Right lung (tissue), 10 donors: ENCODE measurements at places on chromosomes 6 and 20. TPM values are rescaled to one million over a fixed set of nuclear protein-coding genes. Genes with fewer than 3 reads are reported as not detected.

LY86 gene
- 2.3 TPM for polyA plus RNA-seq

PPP1R14C gene
- polyA plus RNA-seq: 11.4 TPM

LAMA4 gene
- polyA plus RNA-seq: 219 TPM

C6orf52 gene
- polyA plus RNA-seq: 1.7 TPM

GRCh38 chr20:43440531-43440930, 17.2 kb upstream of the SRSF6 start:
- no peak for DNase-seq

RIPOR3 gene
- 4.1 TPM for polyA plus RNA-seq

DNA sequence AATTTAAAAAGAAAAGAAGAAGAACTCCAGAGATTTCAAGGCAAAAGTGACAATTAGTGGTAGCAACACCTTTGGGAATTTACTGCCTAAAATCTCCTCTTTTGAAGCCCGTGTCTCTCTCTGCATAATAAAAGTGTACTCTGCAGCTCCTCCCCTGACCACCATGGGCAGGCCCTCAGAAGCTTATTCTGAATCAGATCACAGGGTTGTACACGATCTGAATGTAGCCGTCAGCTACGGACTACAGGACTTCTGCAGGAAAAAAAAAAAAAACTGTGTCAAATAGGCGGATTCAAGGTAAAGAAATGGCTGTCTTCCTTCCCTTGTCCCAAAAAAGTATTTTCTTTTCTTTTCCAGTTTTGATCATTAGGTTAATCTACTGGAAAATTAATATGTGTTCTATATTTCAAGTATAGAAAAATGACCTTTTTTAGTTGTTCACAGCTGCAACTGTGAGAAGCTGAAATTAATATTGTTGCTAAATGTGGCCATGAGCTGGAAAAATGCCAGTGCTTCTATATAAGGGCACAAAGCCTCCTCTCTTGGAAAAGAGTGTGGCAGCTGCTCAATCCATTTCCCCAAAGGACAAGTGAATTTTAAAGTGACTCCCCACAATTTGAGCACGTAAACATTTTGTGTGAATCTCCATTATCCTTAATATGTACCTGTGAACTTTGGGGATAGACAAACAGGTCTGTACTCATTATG, 397.4 kb downstream of the C6orf118 start:
- no peak for DNase-seq

SSTR4 gene
- polyA plus RNA-seq: 0.17 TPM

ENPP5 gene
- 6.6 TPM for polyA plus RNA-seq

- no peak for DNase-seq
Measured at GRCh38 chr20:45308117-45308778, at the start of gene MATN4. Gene MATN4, minus strand, starts transcription at chr20:45308299. Its CDS starts 2,717 bp downstream, at chr20:45305582.

CRISP2 gene
- polyA plus RNA-seq: 0.62 TPM

DNA sequence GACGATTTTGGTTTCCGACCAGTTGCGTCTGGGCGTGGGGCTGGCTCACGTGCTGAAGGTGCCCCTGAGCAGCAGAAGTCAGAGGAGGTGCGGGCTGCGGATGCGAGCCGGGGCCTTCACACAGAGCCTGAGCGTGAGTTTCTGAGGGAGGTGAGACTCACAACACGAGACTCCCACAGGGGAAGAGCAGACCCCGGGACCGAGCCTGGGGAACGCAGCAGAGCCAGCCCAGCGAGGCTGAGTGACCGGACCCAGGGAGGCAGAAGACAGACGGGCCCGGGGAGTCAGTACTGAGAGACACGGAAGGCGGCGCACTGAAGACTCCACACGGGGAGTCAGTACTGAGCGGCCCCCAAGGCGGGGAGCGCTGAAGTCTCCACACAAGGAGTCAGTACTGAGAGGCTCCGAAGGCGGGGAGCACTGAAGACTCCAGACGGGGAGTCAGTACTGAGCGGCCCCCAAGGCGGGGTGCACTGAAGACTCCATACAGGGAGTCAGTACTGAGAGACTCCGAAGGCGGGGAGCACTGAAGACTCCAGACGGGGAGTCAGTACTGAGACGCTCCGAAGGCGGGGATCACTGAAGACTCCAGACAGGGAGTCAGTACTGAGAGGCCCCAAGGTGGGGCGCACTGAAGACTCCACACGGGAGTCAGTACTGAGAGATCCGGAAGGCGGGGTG, 77.8 kb downstream of the DLL1 start:
- DNase-seq: no peak

DNA sequence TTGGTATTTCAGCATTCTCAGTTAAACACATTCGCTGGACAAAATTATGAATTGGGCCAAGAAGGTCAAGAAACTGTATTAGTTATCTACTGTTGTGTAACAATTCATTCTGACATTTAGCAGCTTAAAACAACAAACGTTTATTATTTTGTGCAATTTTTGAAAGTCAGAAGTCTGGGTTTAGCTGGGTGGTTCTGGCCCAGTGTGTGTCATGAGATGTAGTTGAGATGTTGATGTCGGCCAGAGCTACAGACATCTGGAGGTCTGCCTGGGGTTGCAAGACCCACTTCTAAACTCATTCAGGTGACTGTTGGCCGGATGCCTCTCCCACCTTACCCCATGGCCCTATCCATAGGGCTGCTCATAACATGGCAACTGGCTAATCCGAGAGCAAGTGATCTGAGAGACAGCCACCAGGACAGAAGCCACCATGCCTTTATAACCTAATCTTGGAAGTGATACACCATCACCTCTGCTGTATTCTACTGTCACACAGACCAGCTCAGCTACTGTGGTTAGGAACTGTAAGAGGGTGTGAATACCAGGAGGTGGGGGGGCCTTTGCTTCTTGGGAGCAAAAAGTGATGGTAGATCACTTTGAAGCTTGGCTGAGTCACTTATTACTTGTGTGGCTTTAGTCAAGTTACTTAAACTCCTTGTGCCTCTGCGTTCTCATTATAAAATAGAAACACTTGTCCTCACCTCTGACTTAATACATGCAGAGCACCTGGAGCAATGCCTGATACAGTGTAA, 217.0 kb upstream of the MYLIP start:
- DNase-seq: no peak

- no peak for DNase-seq
Measured at GRCh38 chr6:63882208-63882607, 246.6 kb downstream of the PHF3 start.

- peak; percentile 23 for DNase-seq
Measured at GRCh38 chr20:57087102-57087501, 179.3 kb downstream of the BMP7 start.

ZNF391 gene
- 19.0 TPM for polyA plus RNA-seq

- no peak for DNase-seq
Measured at GRCh38 chr20:1672728-1673127, 15.1 kb upstream of the SIRPG start.

- DNase-seq: peak; percentile 1
Measured at GRCh38 chr6:135212020-135212806, 31.1 kb downstream of the MYB start.

SAMD3 gene
- 1.5 TPM for polyA plus RNA-seq

GRCh38 chr6:5337573-5337972, 76.3 kb downstream of the FARS2 start:
- DNase-seq: no peak

IL17A gene
- not detected for polyA plus RNA-seq

- no peak for DNase-seq
Measured at GRCh38 chr6:39350723-39351505, 28.4 kb upstream of the KCNK16 start.

GRCh38 chr20:56392881-56393482, 537 bp downstream of the CSTF1 start:
- DNase-seq: no peak

NSFL1C gene
- polyA plus RNA-seq: 93.7 TPM

IP6K3 gene
- 3.1 TPM for polyA plus RNA-seq

DNA sequence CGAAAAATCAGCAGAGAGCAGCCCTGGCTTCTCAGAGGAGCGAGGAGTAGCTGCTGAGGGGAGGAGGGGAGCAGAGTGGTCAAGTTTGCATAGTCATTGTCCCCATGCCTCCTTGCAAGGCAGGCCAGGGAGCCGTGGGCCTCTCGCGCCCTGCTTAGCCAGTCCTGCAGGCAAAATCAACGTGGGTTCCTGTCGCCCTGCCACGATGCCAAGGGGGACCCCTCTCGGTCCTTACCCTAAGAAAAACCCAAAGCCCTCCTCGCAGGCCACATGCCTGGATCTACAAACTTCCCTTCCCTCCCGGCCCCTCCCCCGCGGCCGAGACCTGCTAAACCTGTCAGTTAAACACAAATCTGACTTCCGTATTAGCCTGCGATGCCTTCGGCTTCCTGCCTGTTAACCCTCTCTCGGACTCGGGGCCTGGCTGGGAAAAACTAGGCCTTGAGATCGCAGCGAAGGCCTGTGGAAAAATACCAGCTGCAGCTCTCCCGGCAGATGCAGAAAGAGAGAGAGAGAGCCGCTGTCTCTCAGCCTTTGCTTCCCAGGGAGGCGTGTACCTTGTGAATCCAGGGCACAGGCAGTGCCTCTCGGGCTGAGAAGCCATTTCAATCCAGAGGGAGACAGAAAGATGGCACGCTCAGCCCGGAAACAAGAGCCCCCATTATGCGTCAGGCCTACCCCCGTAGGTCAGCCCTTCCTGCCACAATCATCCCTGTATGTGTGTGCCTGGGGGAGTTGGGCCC, 968 bp upstream of the ZMYND8 start:
- peak; percentile 80 for DNase-seq
